ENCODE measurements at places on chromosomes 12 and 14.

- DNase-seq, result no peak
Observed at GRCh38 chr14:31837031-31837430, 240.1 kb upstream of the ARHGAP5 start.

- no peak for DNase-seq
Observed at GRCh38 chr12:131264635-131265034, 310.9 kb downstream of the ADGRD1 start.

DNA sequence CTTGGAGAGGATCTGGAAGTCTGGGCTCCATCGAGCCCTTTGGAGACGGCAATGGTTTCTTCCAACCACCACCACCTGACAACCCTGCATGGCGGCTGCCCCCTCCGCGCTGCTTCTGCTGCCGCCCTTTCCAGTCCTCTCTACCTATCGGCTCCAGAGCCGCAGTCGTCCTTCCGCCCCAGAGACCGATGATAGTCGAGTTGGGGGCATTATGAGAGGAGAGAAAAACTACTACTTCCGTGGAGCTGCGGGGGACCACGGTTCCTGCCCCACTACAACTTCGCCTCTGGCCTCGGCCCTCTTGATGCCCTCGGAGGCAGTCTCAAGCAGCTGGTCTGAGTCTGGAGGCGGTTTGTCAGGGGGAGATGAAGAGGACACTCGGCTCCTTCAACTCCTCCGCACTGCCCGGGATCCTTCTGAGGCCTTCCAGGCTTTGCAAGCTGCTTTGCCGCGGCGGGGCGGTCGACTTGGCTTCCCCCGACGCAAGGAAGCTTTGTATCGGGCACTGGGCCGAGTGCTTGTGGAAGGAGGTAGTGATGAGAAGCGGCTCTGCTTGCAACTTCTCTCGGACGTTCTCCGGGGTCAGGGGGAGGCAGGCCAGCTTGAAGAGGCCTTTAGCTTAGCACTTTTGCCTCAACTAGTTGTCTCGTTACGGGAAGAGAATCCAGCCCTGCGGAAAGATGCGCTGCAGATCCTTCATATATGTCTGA lies 499 bp downstream of the TOGARAM1 start:
- no peak for DNase-seq

DNA sequence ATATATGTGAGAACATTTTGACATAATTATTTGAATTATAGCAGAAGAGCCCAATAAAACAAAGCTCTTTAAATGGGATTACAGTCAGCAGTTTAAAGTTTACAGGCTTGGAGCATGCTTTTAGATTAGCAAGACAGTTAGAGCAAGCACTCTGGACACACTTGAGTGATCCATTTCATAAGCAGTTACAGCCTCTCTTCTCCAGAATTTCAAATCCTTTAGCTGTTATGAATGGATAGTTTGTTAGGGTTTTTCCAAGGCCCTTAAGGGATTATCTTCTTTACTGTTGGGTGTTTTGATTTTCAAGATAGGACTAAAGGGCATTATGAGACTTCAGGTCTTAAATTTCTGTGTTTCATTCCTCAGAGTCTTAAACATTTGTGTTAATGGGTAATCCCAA lies 36.3 kb downstream of the BEST3 start:
- DNase-seq, result no peak

- DNase-seq, result no peak
Observed at GRCh38 chr12:66170606-66171005, 810 bp upstream of the TMBIM4 start.

DNA sequence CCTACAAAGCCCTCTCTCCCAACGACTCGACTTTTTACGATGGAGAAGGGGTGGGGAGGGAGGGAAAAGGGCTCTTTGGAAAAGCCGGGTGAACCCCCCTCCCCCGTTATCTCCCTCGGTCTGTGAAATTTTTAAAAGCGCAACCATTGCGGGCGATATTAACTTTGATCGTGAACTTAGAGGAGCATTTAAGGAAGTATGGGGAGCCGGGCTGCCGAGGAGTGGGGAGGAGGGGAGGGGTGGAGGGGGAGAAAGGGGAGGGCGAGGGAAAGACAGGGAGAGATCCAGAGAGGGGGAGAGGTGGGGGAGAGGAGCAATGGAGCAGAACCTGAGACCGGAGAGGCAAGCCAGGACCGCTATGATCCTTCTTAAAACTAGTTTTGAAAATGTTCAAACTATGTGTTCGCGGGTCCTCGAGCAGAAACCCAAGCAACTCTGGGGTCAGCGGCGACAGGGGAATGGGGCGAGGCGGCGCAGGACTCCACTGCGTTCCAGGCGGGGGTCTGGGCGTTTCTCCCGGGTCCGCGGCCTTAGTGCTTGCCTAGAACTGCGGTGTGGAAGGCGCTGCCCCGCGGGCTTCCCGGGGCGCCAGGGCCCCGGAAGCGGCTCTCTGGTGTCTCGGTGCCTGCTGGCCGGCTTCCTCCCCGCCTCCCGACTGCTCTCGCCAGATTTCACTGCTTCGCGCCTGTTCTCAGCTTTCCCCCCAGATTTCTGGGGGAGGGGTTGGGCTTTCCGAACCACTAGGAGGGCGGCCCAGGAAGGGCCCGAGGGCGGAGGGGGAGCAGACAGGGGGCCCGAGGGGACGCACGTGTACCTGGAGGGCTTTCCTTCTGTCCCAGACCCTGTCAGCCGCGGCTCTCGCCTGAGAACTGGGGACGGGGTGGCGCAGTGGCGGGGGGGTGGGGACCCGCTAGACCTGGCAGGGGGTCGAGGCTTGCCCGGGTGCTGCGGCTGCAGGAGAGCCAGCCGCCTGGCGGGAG lies at the start of gene HOTAIR:
HOTAIR (minus strand) TSS at position 871 of the 980 bp plus-strand sequence.
- no peak for DNase-seq

DNA sequence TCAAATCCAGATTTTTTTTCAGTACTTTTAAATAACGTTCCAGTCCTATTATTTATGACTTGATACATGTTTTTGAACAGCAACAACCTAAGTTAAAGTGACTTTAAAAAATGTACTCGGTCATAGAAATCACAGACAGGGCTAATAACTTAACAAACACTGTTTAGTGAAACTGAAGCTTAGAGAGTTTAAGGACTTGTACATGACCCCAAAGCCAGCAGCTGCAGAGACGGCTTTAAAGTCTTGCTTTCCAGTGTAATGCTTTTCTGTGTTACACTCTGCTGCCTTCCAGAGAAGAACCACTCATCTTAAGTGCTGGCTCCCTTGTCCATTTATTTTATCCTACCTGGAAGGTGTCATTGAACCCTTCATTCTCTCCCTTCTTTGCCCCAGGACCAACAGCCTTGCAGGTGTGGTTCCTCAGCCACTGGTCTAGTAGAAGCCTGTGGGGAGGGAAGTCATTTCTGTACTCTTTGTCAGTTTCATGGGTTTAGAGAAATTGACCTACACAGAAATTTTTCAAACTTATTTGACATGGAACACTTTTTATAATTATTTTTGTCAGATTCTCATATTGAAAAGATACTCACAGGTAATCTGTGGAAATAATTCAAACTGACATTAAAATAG lies 60.9 kb downstream of the NAV3 start:
- DNase-seq, result no peak

DNA sequence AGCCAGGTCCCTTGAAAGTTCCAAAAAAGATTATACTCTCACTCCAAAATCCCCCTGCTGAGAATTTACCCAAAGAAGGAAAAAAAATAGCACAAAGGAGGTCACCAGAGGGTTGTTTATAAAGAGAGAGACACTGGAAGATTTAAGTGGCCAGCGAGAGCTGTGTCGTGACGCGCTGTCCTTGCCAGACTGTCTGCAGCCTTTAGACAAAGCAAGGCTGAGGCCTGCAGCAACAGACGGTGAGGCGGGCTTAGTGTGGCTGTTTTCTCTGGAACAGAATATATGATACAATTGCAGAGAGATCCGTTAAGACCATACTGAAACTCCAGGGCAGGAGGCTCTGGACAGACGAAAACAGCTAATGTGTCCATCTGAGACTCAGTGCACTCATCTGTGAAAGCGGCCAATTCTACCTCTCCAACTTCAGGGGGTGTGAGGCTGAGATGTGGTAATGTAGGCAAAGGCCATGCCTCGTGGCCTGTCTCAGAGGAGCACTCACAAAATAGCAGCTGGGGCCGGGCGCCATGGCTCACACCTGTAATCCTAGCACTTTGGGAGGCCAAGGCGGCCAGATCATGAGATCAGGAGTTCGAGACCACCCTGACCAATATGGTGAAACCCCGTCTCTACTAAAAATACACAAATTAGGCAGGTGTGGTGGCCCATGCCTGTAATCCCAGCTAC lies 36.2 kb downstream of the ANAPC7 start:
- no peak for DNase-seq
